ENCODE measurements at places on chromosomes 3 and 15.

DNA sequence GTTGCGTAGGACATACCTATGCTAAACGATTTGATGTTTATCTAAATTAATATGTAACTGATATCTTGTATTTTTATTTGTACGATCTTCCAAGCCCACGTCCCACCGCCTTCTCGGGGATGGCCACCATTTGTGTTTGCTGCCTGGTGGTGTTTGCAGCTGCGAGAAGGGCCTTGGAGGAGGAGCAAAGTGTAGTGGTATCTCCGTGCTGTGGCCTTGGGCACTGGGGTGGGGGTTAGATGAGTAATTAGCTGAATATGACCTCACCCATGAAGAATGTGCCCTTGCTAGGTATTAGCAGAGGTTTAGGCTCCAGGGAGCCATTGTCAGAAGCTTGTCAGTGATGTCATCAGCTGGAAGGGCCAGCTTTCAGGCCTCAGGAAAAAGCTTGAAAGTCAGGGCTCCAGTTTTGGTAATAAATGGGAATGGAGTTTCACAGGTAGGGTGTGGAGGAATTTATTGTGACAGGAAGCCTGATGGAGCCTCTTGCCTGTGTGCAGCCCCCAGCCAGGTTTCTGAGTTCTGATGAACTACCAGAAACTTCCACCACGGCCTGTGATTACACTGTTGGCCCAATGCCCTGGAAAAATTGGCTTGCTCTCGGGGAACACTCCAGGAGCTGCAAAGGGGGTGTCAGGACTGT lies 41.0 kb downstream of the FLNB start:
- DNase-seq = peak; percentile 61

- DNase-seq = no peak
Measured at GRCh38 chr3:179141890-179142289, 6.3 kb upstream of the PIK3CA start.

DNA sequence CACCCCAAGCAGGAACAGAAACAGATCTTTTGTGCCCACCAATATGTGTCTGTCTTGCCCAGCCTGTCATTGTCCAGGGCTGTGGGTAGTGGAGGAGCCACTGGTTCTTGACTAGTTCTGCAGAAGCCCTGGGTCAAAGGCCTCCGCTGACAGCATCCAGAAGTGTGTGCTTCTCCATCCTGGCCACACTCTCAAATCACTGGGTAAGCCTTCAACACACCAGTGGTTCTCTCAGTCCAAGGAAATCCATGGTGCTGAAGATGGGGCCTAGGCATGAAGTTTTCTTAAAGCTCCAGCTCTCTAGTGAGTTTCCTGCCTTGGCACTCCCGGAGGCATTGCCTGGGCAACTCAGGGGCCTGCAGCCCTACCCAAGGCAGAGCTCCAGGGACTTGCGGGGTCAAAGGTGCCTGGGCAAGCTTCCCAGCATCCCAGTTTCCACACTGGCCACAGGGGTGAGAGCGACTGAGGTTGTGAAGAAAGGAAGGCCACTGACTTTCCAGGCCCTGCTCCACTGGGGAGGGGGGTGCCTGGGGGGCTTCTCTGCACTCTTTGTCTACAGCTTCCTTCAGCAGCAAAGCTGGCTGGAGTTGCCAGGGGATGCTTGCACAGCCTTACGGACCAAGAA lies 37.9 kb upstream of the RPL32 start:
- no peak for DNase-seq

DNA sequence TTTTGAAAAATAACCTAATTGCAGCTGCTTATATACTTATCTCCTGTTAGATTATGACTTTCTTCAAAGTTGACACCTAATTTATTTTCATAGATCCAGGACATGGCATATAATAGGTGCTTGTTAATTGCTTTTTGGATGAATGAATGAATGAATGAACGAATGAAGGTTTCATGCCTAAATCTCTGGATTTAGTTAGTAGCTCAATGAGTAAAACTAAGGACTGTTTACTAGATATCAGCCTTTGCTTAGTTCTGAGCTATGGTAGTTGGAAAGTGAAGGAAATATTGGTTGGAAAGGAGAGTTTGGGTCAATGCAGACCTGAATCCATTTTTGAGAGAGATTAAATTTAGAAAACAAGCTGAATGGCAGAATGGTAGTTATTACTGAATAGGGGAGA lies 160.4 kb upstream of the SGO1 start:
- no peak for DNase-seq

DNA sequence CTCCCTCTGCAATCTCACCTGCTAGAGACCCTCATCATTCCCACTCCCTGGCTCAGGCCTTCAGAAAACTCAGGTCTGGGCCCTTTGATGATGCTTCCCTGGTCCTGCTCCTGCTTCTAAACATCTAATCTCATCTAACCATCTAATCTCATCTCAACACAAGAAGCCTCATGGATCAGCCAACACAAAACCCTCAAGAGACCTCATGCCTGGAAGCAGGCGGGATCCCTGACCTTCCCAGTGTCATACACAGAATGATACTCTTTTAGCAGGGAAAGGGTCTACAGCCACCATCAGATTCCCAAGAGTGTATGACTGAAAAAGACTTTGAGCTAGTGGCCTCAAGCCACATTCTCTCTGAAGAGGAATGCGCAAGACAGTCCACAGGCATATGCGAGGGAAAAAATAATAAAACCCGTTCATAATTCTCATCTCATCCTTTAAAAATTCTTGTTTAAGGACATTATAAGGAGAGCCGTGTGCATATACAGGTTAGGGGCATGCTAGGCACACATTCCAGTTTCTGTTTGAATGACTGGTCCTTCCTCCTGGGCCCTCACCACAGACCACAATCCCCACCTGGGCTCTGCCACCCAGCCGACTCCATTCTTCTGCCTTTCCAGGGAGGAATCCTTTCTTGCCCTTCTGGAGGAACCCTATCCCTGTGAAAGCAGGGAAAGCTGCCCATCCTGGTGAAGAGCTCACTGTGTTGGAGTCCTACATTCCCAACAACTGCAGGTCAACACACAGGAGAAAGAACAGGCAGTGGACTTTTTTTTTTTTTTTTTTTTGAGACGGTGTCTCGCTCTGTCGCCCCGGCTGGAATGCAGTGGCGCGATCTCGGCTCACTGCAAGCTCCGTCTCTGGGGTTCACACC lies 2.2 kb downstream of the ZXDC start:
- no peak for DNase-seq

Data from right hindlimb (tissue), 1 donor.